ENCODE measurements at places on chromosomes 11 and 22.

- peak; percentile 80 for DNase-seq
Observed at GRCh38 chr11:62054484-62055121, 69.2 kb upstream of the INCENP start.

- no peak for DNase-seq
Observed at GRCh38 chr22:19962246-19962908, 20.8 kb upstream of the TXNRD2 start.

DNA sequence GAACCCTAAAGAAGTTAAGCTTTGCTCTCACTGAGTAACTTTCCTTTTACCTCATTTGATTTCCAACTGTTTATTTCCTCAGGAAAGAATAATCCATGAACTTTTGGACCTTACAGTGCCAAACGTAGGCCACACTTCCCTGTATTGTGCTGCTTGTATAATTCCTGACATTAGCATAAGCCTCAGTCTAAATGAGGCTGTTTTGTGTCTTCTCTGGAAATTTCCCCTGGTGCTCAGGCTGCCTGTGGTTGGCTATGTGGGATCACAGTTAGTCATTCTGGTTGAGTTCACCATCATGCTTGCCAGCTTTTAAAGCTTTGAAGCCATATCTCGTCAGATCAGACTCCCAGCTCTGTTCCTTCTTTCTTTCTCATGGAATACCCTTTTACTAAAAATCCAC is 107.0 kb downstream of the FAM76B start:
- no peak for DNase-seq

DNA sequence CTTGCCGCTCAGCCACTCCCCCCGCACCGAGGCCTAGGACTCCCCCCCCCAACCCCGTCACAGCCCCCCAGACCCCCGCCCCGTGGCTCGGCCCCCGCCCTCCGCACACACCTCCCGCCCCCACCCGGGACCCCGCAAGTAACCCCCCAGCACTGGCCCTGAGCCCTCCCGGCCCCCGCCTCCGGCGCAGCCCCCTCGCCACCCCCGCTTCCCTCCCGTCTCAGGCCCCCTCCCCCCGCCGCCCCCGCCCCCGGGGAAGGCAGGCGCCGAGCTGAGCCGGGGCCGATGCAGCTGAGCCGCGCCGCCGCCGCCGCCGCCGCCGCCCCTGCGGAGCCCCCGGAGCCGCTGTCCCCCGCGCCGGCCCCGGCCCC is 1.5 kb downstream of the SHANK3 start:
- DNase-seq = no peak

GRCh38 chr11:10609636-10610035 is 41.2 kb upstream of the LYVE1 start:
- DNase-seq = no peak

GRCh38 chr11:130609121-130610035 is 160.9 kb downstream of the ADAMTS15 start:
- no peak for DNase-seq

DNA sequence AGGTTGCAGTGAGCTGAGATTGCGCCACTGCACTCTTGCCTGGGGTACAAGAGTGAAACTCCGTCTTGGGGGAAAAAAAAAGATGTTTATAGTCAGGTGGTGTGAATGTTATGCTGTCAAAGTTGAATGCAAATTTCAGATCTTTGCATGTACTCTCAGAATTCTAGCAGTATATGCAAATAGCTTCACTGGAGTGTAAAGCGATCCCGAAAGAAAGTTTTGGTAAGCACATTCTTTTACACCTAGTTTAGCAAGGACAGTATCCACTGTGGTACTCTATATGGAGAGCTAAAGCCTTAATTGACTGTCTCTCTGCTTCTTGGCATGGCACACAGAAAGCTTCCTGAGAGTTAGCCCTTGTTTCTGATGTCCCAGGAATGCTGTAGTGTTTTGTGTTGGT is 4.0 kb downstream of the JAM3 start:
- no peak for DNase-seq

DNA sequence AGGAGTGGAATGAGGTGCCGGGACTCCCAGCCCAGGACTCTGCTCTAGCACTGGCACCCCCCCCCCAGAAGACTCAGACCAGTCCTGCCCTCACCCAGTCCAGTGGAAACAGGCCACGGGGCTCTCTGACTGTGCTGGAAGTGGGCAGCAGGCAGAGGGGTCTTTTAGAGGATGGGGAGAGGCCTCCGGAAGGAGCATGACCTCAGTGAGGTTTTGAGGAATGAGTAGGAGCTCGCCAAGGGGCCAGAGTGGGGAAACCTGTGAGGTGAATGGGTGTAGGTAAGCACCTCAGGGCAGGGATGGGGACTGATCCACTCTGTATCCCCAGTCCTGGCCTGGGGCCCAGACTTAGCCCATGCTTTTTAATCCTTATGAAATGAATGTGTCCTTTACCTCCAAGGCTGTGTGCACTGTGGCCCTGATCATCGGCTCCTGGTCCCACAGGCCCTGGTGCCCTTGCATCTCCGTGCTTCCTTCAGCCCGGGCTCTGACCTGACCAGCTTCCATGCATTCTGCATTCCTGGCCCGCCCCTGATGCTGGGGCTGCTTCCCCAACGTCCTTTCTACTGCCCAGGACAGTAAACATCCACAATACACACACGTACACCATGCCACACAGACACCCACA is 24.4 kb upstream of the RFPL3 start:
- DNase-seq = no peak

DNA sequence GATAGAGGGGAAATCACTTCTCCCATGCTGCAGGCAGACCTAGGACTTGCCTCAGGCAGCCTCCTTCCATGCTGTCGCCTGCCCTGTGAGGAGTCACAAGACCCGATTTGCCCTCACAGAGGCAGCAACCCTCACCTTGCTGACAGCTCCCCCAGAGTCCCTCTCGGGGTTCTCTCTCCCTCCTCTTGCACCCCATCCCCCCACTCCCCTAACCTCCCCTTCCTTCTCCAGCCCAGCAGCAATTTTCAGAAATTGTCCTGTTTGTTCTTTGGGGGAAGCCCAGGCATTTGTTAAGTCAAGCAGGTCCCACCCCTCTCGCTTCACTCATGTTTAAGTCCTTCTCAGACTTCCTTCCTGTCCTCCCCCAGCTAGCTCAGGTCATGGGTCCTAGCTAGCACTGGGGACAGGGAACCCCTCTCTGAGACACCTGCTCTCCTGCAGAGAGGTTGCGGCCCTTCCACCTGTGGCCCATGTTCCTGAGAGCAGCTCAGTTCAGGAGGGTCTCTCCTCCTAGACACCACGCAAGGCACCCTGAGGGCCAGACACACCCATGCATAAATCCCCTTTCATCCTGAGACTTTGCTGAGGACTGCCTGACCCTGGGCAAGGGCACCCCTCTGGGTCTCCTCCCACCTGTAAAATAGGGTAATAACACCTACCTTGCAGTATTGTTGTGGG is 6.3 kb upstream of the FXYD2 start:
- no peak for DNase-seq

DNA sequence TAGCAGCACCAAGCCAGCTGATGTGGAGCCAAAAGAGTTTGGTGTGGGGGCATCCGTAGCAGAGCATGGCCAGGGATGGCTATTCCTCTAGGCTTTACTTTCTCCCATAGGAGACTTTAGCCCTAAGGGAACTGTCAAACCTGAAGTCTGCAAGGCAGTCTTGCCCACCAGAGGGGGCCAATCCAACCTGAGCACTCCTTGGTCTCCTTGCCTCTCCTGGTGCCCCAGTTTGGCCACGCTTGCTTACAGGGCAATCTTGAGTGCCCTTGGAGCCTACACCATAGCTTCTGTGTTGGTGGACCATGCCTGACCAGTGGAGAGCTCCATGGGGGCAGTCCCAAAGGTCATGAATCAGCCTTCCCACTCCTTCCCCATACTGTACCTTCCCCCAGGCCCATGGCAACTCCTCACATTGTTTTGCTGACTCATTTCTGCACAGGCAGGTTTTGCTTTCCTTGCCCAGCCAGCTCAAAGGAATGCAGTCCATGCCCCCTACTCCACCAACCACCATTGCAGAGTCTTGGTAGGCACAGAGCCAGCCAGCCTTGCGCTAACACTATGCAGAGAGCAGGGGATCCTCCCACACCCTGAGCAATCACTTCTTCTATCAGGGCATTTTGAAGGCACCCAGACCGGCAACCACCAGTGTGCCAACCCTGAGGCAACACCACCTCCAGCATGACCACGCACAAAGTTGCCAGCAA is 1421.2 kb upstream of the RAG2 start:
- no peak for DNase-seq

GRCh38 chr22:44624689-44625420 is 77.1 kb upstream of the PRR5 start:
- DNase-seq = no peak

DNA sequence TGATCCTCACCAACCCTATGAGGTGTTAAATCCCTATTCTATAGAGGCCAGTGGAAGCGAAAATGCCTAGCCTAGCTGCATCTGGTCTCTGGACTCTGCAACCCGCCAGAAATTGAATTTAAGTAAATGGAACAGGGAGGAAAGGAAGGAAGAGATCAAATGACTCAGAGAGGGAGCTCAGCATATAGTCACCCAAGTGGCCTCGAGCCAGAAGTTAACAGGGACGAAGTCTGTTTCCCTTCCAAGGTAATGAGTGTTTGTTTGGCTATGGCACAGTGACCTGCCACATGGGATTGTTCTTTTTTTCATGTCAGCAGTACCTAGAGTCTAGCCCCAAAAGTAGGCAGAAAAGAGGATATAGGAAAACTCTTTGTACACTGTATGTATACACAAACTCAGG is 66.3 kb downstream of the PAK1 start:
- peak; percentile 40 for DNase-seq

- no peak for DNase-seq
Observed at GRCh38 chr11:35461917-35462538, 42.7 kb upstream of the SLC1A2 start.

DNA sequence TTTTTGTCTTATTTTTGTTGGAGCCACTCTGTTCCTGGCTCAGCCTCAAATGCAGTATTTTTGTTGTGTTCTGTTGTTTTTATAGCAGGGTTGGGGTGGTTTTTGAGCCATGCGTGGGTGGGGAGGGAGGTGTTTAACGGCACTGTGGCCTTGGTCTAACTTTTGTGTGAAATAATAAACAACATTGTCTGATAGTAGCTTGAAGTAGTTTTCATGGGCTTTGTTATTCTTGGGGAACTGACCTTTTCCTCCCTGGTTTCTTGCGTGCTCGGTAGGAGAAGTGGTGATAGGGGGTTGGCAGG is 6.0 kb upstream of the MCM5 start:
- DNase-seq = no peak

GRCh38 chr22:37123649-37124048 is 14.1 kb upstream of the TMPRSS6 start:
- DNase-seq = no peak

DNA sequence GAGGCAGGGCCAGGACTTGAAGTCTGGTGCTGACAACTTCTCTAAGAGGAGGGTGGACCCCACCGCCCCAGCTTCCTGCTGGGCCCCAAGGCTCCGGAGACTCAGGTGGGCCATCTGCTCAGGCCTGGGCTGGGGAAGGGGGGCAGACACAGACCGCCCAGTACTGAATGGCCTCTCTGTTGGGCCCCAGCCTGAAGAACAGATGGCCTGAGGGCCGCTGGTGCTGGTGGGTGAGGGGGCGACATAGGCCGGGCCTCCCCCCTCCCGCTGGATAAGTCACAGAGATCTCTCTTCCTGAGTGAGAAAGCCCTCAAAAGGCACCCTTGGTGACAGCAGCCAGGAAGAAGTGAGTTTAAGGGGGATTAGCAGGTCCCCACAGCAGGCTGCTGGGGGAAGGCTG is 12.5 kb upstream of the TP53I11 start:
- no peak for DNase-seq

GRCh38 chr11:2209370-2209801 is 37.8 kb upstream of the TH start:
- DNase-seq = no peak

GRCh38 chr22:41406410-41406809 is 24.7 kb downstream of the TEF start:
- no peak for DNase-seq

- no peak for DNase-seq
Observed at GRCh38 chr22:47041271-47042115, 279.0 kb downstream of the TBC1D22A start.

- DNase-seq = no peak
Observed at GRCh38 chr11:88202498-88202897, 27.3 kb upstream of the RAB38 start.

DNA sequence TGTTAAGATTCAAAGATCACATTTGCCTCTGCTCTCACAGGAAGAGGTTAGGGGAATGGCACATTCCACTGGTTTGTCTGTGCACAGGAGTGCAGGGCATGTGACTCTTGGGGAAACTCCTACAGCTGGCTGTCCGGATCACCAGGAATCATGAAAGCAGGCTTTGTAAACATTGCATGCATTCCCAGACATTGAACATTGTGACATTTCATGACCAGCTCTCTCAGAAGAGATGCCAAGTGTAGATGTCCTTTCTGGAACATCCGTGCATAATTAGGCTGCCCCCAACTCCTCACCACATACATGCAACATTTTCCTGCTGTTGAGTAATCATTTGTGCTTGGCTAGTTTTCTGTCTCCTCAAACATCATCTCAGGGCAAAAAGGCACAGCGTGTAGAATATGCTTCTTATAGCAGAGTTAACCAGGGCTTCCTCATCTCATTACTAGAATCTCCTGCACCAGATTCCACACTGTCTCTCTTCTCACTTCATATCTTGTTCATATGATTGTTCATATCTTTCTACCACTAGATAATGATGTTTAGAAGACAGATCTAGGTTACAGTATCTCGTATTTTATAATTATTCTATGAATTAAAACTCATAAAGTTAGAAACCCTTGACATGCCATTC is 694.7 kb downstream of the NTM start:
- DNase-seq = no peak

DNA sequence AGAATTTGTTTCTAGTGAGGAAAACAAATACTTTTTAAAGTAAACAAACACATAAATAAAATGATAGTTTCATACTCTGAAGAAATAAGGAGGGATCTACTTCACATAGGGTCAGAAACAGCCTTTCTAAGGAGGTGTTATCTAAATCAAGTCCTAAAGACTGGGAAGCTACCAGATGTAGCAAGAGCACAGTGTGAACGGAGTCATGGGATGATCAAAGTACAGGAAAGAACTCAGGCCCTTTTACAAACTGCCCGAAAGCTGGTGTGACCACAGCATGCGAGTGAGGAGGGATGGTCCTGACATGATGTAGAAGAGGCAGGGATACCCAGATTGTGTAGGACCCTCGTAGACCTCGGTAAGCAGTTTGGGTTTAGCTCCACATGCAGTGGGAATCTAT is 102.8 kb downstream of the ARHGAP32 start:
- DNase-seq = no peak

DNA sequence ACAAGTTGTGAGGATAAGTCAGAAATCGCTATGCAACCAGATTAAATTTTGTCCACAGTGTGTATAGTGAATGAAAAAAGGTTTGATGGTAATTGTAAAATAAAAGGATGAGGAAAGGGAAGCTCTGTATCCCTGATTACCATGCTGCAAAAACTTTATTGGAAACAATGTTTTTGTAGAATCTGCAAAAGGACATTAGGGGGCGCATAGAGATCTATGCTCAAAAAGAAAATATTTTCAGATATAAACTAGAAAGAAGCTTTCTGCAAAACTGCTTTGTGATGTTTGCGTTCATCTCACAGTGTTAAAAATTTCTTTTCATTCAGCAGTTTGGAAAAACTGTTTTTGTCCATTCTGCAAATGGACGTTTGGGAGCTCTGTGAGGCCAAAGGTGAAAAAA is 390.5 kb downstream of the OR4C45 start:
- no peak for DNase-seq

Data from HuH-7.5 (cell line).